T-cell (primary cell): ENCODE measurements at places on chromosomes 4 and X.

DNA sequence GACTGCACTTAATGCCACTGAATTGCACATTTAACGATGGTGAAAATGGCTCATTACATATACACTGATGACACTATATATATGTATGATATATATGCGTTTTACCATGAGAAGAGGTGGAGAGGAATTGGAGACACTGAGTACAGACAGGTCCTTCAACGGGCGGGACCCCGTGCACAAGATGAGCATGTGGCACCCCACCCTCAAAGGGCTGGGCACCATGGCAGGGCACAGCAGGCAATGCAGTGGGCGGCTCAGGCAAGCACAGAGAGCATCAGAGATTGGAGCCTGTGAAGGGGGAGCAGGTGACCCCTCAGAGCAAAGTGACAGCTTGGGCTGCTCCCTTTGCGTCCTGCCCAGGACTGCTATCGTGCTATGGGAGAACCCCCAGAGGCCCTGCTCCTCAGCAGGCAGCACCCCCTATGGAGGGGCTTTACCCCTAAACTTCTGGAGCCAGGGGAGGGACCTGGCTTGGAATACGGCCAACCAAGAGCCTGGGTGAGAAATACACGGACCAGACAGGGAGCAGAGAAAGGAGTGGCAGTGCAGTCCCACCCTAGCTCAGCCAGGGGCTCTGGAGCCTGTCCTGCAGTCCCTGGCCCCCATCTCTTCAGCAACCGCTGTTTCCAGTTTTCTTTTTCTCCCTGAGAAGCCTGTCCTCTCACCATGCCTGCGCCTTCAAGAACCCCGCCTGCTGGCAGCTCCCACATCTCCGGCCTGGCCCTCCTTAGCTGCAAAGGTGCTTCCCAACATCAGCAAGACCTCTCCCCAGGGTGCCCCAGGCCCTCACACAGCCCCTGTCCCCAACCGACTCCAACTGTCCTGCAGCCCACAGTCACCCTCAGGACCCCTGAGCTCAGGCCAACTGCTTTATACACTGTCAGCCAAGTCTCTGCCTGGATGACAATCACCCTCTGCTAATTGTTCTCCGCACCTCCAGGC, 10.5 kb downstream of the SLC6A8 start:
- DNase-seq: no peak

DNA sequence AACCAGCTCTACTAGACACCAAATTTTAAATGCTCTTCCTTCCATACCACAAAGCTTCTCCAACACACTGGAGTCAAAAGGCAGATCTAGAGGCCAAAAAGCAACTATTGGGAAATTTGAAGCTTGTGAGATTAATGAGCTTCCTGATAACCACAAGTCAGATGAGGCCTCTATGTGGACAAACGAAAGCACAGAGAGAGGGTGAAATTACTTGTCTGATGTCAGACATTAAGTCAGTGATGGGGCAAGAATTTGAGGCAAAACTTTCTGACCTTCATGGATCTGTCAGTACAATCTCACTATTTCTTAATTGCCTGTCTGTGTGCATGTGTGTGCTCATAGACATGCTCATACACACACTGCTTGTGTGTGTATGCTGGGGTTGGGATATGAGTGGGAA, 103.6 kb downstream of the GUCY2F start:
- DNase-seq: no peak

DNA sequence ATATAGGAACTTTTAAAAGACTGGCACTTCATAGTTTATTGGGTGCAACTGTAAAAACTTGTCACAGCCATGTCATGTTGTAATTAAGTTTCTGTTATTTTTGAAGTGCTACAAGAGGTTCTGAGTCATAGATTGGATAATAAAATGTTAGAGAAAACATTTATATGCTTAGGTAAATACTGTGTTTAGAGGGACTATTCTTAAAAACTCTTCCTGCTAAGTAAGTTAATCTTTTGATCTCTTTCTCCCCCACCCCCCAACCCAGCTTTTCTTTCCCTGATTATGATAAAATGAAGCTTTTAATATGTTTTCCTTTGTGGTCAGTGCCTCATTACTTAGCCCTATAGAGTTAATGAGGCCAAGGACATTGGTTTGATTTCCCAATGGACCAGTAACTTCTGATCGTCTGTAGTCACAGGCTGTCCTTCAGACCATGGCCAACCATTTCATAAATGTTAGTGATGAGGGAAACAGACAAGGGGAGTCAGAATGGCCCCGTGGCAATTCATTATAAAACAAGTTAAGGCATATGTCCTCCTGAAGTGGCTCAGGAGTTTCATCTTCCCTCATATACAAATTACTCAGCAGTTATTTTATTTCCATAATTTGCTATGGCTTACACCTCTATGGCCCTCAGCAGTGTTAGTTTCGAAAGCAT, 3.9 kb upstream of the PDLIM5 start:
- DNase-seq: no peak

GRCh38 chr4:173777421-173777820, 247.4 kb upstream of the HAND2 start:
- DNase-seq: no peak

DNA sequence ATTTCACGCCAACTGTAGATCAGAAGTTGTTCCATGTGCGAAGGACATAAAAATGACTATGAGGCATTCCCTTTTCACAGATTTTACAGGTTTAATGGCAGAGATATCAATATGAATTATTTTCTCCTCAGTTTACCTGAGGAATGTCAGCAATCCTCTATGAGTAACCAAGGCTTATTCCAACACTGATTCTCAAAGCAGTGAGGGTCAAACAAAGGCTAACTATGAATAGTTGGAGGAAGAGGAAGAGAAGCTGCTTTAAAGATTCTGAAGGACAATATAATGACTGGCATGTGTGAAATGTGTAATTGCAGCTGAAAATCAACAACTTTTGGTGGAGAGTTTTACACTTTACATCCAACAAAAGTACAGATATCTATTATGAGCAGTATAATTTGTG, 29.1 kb downstream of the NAF1 start:
- DNase-seq: no peak

- no peak for DNase-seq
Measured at GRCh38 chr4:7126981-7127380, 59.1 kb upstream of the GRPEL1 start.

DNA sequence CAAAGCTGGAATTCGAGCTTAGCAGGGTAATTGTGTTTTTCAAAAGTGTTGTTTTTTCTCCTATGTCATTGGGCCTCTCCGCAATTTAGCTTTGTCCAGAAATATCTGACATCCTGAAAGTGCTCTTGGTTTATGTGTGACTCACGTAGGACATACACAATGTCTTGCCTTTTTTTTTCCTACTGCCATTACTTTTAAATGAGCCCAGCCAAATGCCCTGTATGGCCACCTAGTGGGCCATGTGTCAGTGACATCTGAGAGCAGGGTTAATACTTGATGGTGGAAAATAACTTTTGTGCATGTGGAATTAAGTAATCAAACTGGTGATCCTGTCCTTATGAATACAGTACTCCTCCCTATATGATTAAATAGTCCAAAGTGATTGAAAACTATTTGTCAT, 1411.1 kb upstream of the TENM3 start:
- no peak for DNase-seq

GRCh38 chr4:177266506-177266905, 43.2 kb upstream of the NEIL3 start:
- no peak for DNase-seq

DNA sequence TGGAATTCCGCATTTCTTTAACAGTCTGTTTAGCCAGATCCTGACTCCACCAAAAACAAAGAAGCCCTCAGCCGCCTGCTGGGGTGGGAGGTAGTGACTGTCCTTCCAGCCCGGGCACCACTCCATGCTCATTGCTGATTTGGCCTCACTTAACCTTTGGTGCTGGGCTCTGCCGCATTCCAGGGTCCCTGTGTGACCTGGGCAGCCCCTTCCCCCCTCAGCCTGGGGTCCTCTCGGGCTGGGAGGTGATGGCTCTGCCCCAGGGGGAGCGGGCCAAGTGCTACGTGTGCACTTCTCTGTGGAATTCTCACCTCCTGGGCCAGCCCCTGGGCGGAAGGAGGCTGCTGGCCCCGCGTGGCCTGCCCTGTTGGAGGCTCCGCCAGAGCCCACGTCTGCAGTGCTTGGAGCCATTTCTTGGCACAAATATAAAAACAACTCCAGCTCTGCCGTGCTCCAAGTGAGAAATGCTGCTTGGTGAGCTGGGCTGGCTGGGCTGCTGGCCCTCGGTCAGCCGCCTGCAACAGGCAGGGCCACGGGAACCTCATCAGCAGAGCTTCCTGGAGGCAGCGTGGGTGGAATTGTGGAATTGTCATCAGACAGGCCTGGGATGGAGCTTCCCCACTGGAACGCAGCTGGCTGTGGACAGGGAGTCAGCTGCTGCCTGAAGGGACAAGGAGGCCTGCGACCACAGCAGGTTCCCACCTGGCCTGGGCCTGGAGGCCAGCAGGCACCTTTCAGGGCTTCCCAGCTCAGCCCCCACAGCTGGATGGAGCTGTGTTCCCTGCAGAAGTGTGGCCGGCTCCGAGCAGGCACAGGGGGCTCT, 66.0 kb downstream of the TRMT44 start:
- DNase-seq: no peak

GRCh38 chr4:145483514-145483913, 1.9 kb downstream of the SMAD1 start:
- DNase-seq: no peak

- no peak for DNase-seq
Measured at GRCh38 chrX:97743014-97743413, 859.3 kb downstream of the RPA4 start.

DNA sequence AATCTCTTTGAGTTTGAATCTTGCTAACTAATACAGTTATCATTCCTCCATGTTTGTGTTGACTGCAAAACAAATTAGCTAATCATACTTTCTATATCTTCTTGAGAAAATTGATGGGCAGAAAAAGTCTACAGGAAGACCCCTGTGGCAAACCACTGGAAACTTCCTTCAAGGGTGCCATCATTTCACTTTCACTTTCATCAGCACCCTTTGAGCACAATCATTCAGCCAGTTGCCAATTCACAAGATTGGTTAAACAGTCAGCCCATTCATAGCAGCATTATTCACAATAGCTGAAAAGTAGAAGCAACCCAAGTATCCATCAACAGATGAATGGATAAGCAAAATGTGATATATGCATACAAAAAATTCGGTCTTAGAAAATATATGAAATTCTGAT, 101.5 kb downstream of the CCDC160 start:
- no peak for DNase-seq

GRCh38 chrX:72025236-72025770, 106.4 kb downstream of the RTL5 start:
- DNase-seq: no peak

DNA sequence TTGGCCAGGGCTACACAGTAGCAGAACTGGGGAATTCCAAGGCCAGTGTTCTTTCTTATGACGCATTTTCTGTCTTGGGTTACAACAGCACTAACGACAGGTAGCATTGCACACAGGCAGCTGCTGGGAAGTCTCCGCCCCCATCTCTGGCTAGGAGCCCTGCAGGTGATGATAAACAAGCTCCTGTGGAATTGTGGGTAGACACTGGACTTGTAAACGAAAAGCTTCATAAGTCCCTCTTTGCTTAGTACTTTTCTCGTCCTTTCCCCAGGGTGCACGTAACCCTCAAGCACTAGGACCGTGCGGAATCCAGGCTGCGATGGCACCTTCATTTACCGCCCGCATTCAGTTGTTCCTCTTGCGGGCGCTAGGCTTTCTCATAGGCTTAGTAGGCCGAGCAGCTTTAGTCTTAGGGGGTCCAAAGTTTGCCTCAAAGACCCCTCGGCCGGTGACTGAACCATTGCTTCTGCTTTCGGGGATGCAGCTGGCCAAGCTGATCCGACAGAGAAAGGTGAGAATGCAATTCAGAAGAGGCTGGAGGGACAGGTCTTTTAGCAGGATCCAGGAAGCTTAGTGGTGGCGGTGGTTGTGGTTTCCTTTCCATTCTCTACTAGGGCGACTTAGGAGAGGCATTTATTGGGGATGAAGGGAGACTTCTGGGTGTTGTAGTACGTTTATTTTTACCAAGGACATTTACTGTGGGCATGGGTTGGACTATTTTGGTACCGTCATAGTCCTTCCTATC, at the start of gene FAAH2:
TSS of gene FAAH2 (plus strand) at position 200 of the 745 bp plus-strand sequence. CDS start at position 320, 120 bp downstream.
- DNase-seq: peak; percentile 70

DNA sequence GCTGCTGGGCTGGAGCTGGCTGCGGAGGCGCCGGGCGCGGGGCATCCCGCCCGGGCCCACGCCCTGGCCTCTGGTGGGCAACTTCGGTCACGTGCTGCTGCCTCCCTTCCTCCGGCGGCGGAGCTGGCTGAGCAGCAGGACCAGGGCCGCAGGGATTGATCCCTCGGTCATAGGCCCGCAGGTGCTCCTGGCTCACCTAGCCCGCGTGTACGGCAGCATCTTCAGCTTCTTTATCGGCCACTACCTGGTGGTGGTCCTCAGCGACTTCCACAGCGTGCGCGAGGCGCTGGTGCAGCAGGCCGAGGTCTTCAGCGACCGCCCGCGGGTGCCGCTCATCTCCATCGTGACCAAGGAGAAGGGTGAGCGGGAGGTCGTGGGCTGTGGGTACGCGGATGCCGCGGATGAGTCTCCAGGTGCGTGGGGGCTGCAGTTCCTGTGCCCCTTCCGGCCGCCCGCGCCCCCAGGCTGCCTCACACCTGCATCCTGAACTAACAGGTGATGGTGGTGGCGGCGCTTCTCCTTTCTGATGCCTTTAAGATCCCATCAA, 499 bp downstream of the CYP2U1 start:
- DNase-seq: no peak

- DNase-seq: no peak
Measured at GRCh38 chr4:121726642-121727268, 30.0 kb upstream of the ANXA5 start.

DNA sequence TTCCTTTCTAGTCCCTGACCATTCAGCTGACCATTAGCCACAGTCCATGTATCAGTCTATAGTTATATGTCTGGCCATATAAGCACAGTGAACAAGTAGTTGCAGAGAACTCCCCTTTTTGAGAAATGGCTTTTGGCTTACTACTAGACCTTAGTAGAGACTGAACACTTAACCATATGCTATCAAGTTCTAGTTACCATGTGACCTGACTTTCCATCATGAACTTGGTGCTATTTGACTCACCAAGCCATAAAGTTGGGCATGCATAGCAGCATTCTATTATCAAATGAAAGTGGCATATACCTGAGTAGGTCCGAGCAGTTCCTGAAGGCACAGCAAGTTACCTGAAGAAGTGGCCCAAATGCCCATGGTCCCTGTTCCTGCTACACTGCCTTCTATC, 74.5 kb upstream of the IL2 start:
- DNase-seq: no peak

- DNase-seq: no peak
Measured at GRCh38 chr4:133347409-133347808, 198.3 kb downstream of the PCDH10 start.

- no peak for DNase-seq
Measured at GRCh38 chrX:119190091-119190681, 45.9 kb upstream of the PGRMC1 start.

- no peak for DNase-seq
Measured at GRCh38 chr4:99321241-99322191, at the start of gene ADH1B. Gene ADH1B (minus strand): TSS chr4:99321401. CDS start chr4:99321331, 70 bp downstream.

- DNase-seq: no peak
Measured at GRCh38 chr4:139734201-139734874, 68.7 kb downstream of the MGST2 start.

- DNase-seq: no peak
Measured at GRCh38 chrX:150199803-150200202, 163.3 kb upstream of the MAMLD1 start.
